Effector CD8-positive, alpha-beta T cell (primary cell): ENCODE measurements at places on chromosomes 6 and 20.

DNA sequence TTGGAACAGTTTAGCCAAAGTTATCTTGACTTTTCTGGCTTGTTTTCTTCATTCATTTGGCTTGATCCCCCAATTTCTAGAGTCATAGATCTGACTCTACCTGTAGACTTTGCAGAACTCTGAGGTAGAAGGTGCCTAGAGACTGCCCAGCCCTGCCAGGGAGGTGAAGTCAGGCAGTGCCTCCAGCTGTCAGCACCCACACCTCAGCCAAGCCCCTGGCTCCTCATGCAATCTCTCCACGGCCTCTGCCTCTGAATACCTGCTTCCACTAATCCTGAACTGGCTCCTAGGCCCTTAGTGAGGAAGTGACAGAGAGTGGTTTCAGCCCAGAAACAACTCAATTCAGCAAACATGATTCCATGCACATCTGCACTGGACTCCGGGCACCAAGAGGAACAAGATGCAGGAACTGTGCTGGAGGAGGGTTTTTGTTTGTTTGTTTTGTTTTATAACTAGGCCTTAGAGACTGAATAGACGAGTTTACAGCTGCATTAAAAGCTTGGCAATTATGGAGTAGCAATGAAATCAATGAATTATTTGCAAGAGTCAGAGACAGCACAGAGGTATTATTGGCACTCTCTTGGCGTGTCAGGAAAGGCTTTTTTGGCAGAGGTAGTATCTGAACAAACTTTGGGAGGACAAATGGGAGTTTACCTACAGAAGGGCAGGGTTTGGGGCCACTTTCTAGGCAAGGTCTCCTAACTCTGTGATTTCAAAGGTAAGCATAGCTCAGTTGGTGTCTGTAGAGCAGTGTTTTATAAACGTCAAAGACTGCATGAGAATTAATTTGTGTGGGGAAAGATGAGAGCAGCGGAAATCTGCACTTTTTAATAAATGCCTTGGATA is 25.2 kb downstream of the TGM3 start:
- DNase-seq, result no peak

- no peak for DNase-seq
These were observed 852 bp downstream of the GMNN start for GRCh38 chr6:24775520-24776058.

GRCh38 chr20:64131406-64131805 is 24.0 kb upstream of the NPBWR2 start:
- DNase-seq, result no peak

- DNase-seq, result no peak
These were observed 121.7 kb downstream of the MRPL14 start for GRCh38 chr6:44005507-44005903.

GRCh38 chr6:475314-475713 is 83.8 kb downstream of the IRF4 start:
- no peak for DNase-seq

DNA sequence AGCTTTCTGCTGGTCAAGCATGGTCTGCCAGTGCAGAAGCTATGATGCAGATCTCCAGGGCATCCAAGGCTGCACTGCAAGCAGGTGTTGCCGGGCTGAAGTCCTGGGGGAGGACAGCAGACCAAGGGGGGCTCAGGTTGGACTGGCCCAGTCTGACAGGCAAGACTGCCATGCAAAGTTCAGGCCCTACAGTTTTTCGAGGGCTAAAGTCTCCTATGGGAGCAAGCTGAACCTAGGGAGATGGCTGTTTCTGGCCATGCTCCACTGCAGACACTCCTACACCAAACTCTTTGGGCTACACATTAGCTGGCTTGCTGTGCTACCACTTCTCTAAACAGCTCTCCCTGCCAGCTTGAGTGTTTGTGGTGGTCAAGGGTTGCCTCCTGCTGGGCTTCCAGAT is 130.0 kb upstream of the SYNCRIP start:
- DNase-seq, result no peak

- no peak for DNase-seq
These were observed 95.8 kb upstream of the TAB2 start for GRCh38 chr6:149221774-149222070.

GRCh38 chr6:149334682-149335160 is 17.2 kb downstream of the TAB2 start:
- DNase-seq, result no peak

- DNase-seq, result no peak
These were observed 353.5 kb upstream of the IRAK1BP1 start for GRCh38 chr6:78513856-78514255.
